ENCODE measurements at places on chromosomes 16 and 17. TPM values are rescaled to one million over a fixed set of nuclear protein-coding genes. Genes with fewer than 3 reads are reported as not detected.

SLFN14 gene
- total RNA-seq, result not detected

SEPTIN12 gene
- not detected for total RNA-seq

CES3 gene
- total RNA-seq, result not detected

TPSD1 gene
- total RNA-seq, result not detected

SYCE1L gene
- not detected for total RNA-seq

MYO15A gene
- 0.43 TPM for total RNA-seq

CD300C gene
- not detected for total RNA-seq

All from fibroblast of villous mesenchyme (primary cell).